ENCODE measurements at places on chromosomes 7 and 10. TPM values are rescaled to one million over a fixed set of nuclear protein-coding genes. Genes with fewer than 3 reads are reported as not detected.

- no peak for DNase-seq
Measured at GRCh38 chr10:14779001-14779651, 4.4 kb upstream of the FAM107B start.

Gene GDF2
- total RNA-seq: not detected

DNA sequence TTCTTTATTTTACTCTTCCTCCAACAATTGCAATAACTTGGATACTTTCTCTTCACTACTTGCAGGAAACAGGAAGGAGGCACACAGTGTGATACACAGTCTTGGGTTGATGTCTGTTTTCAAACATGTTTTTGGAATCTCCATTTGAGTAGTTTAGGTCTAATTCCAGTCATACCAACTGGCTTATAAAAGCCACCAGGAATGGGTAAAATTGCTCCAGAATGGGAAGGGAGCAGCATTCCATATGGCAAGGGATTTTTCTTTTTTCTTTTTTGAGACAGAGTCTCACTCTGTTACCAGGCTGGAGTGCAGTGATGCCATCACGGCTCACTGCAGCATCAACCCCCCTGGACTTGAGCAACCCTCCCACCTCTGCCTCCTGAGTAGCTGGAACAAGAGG is 545.1 kb upstream of the GALNT17 start:
- no peak for DNase-seq

DNA sequence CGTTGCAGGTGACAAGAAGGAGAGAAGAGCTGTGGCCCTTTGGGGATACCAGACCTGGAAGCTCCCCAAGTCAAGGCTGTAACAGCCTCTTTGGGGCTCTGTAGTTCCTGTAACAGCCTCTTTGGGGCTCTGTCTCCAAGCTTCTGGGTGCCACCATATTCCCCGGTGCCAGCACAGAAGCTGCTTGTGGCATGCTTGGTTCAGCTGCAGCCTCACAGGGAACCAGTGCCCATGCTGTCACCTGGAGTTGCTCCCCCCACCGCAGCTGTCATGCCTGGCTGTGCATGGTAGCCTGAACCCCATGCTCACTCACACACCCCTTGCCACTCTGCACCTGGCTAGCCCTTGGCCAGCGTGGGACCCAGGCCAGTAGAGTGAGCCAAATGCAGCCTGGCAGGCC is 109.1 kb downstream of the ELAPOR2 start:
- no peak for DNase-seq

GRCh38 chr10:74488907-74489306 is 337.5 kb upstream of the KAT6B start:
- no peak for DNase-seq
